ENCODE measurements at places on chromosomes 16 and 17.

- DNase-seq: no peak
Measured at GRCh38 chr17:17060930-17061329, 18.7 kb downstream of the MPRIP start.

DNA sequence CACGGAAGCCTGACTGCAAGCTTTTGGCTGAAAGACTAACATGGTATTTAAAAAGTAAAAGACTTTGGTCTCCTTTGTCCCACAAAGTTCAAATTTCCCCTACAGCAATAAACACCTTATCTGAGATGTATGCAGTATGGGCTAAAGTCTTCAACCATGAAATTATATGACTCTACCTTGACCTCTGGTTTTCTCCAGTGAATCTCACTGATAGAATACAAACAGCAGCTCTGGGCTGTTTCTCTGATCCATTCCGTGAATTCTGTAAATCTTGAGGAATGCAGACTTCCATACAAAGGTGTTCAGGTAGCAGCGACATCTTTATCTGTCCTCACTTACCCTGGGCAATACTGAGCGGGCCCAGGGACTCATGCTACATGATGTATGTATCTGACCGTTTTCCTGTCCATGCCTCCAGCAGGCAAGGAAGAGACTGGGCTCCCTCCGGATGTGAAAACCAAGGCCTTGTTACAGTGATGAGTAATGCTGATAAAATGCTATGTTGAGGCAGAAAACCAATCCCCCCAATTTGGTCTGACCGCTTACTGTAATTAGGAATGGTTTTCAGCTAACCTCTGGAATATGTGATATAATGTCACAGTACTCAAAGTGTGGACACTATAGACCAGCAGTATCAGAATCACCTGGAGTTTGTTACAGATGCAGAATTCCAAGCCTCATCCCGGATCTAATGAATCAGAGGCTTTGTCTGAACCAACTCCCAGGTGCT is 589.8 kb downstream of the HS3ST4 start:
- DNase-seq: no peak

- DNase-seq: no peak
Measured at GRCh38 chr17:76840884-76841775, 27.1 kb upstream of the MGAT5B start.

DNA sequence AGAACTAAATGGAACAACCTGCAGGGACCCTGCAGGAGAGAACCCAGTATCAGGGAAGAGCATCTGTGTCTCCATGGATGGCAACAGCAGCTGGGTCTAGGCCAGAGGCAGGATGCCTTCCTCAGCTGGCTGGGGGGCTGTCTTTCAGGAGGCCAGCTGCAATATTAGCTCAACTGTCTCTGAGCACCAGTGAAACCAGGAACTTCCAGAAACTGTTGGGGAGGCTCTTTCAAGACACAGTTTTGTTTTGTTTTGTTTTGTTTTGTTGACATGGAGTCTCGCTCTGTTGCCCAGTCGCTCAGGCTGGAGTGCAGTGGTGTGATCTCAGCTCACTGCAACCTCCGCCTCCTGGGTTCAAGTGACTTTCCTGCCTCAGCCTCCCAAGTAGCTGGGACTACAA is 7.6 kb downstream of the GPR142 start:
- DNase-seq: no peak

All from left renal cortex interstitium (tissue), 4 donors.